RWPE2 (cell line): ENCODE measurements at places on chromosomes 7 and 10.

DNA sequence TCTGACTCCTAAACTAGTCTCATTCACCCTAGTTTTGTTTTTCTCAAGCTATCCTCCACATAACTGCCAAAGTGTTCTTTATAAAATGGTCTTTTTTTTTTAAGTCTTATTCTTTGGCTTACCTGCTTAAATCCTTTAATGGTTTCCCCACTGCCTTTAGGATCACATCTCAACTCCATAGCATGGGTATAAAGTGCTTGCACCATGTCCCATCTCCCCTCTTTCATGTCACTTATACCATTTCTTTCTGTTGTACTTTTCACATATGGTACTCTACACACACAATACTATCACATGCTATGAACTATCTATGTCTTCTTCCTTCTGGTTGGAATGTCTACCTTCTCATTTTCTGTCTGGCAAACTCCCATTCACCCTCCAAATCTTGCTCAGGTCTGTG is 5.1 kb downstream of the MTPAP start:
- DNase-seq, result no peak

DNA sequence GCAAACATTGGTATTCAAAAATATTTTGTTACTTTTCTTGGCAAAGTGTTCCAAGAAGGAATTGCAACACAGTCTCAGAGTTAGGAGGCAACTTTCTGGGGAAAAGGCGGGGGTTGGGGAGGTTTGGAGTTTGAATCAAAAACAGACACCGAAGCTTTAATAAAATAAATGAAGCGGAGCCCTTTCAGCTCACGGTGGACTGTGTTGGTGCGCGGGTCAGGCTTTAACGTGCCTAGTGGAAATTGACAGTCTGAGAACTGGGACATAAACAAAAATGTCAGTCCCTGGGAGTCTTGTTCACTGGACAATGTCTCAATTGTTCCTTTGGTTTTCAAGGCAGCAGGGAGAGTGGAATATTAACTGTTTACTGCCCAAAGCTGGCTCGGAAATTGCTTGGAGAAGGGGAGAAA is 109.3 kb downstream of the TCF7L2 start:
- DNase-seq, result no peak

- DNase-seq, result no peak
Measured at GRCh38 chr10:117544711-117545140, 2.2 kb downstream of the EMX2 start.

- DNase-seq, result no peak
Measured at GRCh38 chr10:99555825-99556523, 23.2 kb downstream of the NKX2-3 start.

DNA sequence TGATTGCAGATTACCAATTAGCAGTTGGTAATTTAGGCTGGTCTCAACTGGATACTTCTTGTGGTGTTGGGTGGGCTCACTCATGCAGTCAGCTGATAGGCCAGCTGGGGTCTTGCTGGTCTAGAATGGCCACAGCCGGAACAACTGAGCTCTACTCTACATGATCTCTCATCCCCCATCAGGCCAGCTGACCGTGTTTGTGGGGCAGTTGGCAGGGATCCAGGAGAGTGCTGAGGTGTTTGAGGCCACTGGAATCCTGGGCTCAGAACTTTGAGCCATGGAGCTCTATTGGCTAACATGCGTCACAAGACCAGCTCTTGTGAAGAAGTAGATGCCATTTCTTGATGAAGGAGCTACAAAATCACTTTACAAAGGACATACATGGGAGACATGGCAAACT is 242.4 kb downstream of the GFRA1 start:
- DNase-seq, result no peak

- no peak for DNase-seq
Measured at GRCh38 chr7:73682745-73683055, 553 bp downstream of the DNAJC30 start.

DNA sequence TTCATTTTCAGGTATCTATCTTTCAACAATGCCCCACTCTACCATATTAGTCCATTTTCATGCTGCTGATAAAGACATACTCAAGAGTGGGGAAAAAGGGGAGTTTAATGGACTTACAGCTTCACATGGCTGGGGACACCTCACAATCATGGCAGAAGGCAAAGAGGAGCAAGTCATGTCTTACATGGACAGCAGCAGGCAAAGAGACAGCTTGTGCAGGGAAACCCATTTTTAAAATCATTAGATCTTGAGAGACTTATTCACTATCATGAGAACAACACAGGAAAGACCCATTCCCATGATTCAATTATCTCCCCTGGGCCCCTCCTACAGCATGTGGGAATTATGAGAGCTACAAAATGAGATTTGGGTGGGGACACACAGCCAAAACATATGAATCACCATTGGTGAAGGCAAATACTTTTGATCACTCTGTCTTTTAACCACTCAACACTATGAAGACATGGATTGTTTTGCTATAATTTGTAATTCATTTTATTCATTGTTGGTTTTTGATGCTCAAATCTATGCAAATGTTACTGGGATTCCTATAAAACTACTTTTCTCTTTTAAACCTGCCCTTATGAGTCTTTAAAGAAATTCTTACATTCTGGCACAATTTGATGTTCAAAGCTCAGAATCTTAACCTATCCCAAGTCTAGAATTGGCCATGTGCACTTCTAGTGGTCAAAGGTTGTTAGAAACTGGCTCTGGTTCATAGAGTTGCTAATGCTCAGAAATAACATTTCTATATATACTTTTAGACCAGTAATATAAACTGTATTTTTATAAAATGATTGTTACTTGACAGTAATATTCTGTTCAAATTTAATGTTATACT is 15.3 kb downstream of the AKR1C4 start:
- DNase-seq, result no peak

DNA sequence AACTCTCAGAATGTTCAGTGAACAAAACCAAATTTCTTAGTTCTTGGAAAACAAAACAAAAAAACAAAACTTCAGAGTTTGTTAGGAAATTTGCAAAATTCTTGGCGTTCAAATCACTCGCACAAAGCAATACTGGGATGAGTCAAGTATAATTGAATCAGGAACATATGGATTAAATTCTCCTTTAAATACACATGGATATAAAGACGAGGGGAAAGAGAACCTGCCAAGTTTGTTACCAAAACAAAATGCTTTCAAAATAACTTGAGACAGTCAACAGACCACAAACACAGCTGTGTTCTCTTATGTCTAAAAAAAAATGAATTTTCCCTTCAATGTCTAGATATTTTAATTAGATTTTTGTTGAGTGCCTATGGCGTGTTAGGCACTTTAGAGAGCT is 93.5 kb upstream of the MPP7 start:
- DNase-seq, result no peak

GRCh38 chr7:155882596-155882995 is 70.3 kb upstream of the SHH start:
- DNase-seq, result no peak

DNA sequence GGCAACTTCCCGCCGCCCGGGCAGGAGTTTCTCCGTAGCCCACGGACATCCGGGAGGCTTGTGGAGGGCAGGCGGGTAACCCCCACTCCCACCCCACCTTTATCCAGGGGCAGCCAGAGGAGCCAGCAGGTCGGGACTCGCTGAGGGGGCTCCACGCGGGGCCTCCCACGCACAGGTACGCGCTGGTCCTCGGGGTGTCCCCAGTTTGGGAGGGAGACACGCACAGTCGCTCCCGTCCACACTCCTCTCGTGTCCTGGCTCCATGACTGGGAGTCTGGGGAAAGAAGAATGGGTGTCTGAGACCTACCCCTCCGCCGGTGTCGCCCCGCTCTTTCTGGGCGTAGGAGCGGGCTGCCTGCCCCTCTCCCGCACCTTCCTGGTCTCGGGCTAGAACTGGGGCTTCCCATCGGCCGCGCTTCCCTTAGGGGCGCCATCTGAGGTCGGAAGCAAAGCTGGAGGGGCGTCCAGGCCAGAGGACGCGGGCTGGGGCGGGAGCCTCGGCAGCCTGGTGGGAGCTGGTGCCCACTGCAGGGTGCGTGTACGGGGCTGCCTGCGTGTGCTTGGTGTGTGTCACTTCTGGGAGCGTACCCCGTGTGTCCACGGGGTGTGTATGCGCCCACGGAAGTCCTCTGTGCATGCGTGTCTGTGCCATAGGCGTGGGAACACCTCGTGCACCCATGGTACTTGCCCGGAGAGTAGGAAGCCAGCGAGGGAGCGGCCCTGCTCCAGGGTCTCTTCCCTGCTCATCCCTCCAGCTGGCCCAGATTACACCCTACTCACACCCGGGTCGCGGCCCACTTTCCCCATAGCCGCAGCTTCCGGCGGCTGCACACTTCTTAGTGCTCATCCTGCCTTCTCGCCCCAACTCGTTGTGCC is 73.0 kb upstream of the LEP start:
- DNase-seq, result no peak

DNA sequence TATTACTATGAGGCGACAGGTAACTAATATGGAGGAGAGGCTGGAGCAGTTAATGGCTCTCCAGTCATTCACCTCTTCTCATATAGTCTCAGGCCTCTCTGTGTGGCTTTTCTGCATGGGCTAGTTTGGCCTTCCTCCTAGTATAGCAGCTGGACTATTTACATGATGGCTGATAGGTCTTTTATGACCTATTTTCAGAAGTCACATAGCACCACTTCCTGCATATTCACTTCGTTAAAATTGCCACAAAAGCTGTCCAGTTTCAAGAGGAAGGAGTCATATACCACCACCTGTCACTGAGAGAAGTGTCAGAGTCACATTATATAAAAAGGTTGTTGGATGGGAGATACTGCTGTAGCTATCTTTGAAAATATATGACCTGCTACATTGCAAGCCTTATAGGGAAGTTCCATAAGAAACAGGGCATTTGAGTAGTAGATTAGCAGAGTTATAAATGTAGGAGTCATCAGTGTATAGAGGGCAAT is 8.0 kb upstream of the DMTF1 start:
- no peak for DNase-seq

DNA sequence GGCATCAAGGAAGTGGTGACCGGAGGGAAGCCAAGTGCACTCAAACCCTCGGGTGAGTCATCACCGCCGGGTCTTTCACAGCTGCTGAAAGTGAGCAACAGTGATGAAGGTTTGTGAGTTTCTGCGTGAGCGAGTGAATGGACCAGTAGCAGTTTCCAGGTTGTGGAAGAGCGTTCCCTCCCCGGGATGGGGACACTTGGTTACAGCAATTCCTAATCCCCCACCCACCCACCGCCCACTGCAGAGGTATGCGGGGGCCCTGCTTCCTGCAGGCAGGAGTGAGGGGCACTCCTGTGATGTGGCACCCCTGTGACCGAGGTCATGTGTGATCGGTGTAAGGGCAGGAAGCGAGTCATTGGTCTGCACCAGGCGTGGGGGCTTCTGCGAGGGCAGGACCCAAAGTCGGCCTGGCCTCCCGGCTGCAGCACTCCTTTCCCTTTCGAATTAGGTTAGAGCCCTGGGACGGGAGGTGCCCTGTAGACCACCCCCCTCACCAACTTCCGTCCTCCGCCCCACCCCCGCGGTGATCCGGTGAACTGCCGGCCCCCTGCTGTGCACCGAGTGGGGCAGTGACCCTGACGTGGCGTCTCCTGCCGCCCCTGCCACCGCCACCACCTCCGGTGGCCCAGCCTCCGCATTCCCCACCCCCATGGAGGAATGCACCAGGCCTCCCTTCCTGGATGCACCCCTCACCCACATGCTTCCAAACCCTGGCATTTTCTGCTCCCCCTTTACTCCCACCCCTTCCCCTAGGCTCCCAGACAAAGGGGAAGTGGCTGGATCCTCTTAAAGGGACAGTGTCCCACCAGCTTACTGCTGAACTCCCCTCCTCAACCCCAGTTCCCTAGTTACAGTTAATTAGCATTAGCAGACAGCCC is 10.9 kb downstream of the LIMK1 start:
- peak; percentile 88 for DNase-seq

DNA sequence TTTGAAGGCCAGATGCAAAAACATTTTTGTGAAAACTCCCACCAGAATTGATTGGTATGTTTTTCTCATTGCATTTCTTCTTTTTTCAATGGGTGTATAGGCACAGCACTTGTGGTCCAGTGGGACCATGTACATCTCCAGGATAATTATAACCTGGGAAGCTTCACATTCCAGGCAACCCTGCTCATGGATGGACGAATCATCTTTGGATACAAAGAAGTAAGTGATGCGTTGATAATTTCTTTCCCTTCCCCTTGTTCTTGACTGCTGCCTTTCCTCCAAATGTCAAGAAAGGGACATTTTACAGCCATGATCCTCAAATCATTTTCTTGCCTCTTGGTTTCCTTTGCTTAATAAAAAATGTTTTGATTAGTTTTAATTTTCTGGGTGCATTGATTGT is 331.5 kb downstream of the PLXDC2 start:
- no peak for DNase-seq

DNA sequence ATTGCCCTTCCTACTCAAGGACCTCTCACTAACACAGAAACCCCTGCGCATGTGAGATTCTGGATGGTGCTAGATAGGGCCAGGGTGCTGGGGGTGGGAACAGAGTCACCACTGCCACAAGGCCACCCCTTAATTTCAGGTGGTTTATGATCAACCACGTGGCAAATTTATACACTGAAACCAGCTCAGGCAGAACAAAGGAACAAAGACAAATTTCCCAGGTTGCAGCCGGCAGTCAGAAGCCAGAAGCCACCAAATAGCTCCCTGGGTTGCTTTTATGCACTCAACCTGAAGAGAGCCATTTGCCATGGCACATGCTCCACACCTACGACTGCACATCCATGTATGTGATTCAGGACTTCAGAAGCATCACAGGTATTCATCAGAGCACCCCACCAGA is 2.5 kb downstream of the VOPP1 start:
- DNase-seq, result no peak

- DNase-seq, result no peak
Measured at GRCh38 chr10:118925404-118926071, 104.0 kb upstream of the NANOS1 start.

GRCh38 chr10:71911296-71911953 is 52.8 kb upstream of the CHST3 start:
- DNase-seq, result peak; percentile 10

- no peak for DNase-seq
Measured at GRCh38 chr10:101287997-101288635, 58.9 kb upstream of the LBX1 start.

- DNase-seq, result no peak
Measured at GRCh38 chr10:30432622-30433305, 1.2 kb upstream of the MAP3K8 start.

- DNase-seq, result no peak
Measured at GRCh38 chr10:133165556-133166503, 5.8 kb downstream of the KNDC1 start.

DNA sequence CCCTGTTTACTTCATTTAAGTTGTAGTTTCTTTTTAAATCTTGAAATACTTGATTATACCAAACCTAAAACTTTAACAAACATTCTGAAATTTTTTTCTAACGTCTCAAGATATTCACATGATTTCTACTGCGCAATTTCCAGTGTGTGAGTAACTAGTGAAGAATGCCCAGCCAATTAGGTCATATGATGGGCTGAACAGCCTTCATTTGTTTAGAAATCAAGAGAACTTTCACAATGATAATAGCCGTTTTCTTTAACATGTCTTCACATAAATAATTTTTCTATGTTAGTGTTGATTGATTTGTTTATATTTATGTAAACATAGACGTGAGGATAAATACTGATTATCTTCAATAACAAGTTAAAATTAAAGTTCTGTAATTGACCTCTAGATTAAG is 21.8 kb downstream of the STAM start:
- no peak for DNase-seq

- no peak for DNase-seq
Measured at GRCh38 chr10:106424981-106425380, 739.5 kb downstream of the SORCS1 start.

GRCh38 chr7:77940647-77941046 is 142.1 kb downstream of the PHTF2 start:
- DNase-seq, result no peak
